Bronchial epithelial cell (primary cell): ENCODE measurements at places on chromosomes 11 and 22.

- DNase-seq = no peak
Measured at GRCh38 chr22:20567993-20568417, 60.6 kb downstream of the MED15 start.

GRCh38 chr22:40510631-40511364 lies 125.7 kb downstream of the MRTFA start:
- no peak for DNase-seq

- DNase-seq = no peak
Measured at GRCh38 chr11:61885166-61885778, 6.1 kb downstream of the FADS3 start.

GRCh38 chr22:29380032-29380781 lies 8.2 kb downstream of the AP1B1 start:
- peak; percentile 88 for DNase-seq

GRCh38 chr22:48500471-48501230 lies 1327.0 kb downstream of the BRD1 start:
- no peak for DNase-seq

DNA sequence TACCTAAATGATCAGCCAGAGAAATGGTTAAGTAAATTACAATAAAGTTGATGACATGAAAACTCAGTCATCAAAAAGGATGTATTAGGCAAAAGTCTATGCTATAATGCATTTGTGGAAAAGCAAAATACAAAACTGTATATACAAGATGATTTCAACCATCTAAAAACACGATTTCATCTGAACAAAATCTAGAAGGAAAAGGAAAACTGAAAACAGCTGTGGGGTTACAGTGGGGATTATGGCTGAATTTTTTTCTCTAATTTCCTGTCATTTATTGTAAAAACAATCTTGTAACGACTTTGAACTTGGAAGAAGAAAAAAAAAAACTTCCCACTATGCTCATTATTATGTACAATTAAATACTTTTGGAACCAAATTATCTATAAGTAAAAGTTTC lies 30.3 kb downstream of the CHEK2 start:
- no peak for DNase-seq

DNA sequence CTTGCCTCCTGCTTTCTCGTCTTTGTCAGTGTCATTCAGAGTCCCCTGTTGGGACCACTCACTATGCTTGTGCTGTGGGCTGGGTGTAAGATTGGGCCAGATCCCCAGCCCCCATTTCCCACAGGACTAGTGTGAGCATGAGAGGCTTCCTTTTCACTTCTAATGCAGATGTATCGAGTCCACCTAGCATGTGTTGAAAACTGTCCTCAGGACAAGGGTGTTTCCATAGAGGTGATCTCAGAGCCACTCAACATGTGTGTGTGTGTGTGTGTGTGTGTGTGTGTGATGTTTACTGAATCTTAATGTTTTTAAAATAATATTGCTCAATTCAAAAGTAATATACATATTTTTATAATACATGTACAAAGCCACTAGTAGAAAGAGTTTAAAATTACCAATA lies 11.4 kb upstream of the CD44 start:
- no peak for DNase-seq

DNA sequence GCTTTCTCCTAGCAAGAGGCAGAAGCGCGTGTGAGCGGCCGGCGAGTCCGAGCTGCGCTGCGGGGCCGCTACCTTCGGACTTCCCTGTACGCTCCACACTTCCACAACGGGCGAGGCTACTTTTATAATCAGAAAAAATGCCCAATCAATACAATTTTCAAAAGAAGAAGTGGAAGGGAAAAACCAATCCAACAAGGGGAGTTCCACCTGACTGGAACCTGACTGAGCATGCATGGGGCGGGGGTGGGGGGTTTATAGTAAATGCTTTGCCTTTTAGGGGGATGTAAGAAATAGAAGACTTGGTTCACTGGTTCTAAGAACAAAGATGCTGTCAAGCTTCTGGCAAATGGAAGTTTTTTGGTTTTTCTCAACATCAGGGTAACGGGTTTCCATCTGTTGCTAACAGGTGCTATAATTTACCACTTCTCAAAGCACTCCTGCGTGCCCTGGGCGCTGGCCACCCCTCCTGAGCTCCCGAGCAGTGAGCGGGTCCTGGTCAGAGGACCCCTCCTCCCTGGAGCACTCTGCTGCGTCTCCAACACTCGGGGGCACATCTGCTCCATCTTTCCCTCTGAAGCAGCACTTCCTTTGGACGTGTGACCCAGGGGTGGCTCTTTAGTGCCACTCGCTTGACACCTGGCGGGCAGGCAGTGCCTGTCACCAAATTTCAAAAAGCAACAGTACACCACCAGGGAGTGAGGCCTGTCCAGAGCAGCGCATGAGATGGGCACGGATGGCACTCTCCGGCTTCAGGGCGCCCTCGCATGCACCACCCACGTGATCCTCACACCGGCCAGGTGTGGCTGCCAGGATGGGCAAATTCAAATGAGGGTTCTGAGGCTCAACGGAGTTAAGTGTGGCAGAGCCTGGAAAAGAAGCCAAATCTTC lies 21.6 kb upstream of the BID start:
- DNase-seq = no peak

DNA sequence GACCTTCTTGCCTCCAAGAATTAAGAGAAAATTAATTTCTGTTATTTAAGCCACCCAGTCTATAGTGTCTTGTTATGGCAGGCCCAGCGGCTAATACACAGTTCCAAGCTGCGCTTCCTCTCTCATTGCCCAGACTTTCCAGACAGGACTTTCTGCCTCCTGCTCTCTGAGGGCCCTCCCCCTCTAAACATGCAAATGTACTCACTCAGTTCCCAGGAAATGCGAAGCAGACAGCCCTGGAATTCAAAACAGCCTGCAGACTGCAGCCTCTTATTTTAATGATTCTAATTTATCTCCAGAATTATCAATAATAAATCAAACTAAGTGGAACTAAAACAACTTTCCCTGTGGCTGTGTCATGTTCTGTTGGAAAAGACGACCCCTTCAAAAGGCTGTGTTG lies 115.5 kb upstream of the ISX start:
- DNase-seq = no peak

- DNase-seq = peak; percentile 75
Measured at GRCh38 chr22:23219822-23220484, 39.6 kb downstream of the BCR start.

DNA sequence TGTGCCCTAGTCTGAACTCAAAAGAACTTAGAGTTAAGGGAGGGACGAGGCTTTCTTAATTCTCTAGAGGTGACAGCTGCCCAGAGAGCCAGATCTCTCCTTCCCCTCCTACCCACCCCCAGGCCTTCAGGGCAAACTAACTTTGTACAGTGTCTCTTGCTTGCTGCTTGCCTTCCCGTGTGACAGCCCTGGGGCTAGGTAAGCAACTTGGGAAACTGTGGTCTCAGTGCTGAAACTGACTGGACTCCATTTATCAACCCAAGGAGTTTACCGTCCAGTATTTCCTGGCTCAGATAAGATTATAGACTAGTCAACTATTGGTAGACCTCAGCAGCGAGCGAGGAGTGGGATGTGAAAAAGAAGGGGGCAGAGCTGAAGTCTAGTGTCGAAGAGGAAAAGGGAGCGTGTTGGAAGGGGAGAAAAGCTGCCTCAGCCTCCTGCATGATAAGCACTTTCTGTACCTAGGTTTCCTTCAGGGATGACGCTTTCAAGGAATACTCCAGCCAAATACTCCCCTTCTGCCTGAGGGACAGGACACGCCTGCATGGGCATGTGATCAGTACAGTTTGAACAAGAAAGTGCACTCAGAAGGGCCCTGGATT lies 43.3 kb upstream of the WEE1 start:
- peak; percentile 52 for DNase-seq

GRCh38 chr22:31080164-31080847 lies 812 bp upstream of the SMTN start:
- DNase-seq = no peak

DNA sequence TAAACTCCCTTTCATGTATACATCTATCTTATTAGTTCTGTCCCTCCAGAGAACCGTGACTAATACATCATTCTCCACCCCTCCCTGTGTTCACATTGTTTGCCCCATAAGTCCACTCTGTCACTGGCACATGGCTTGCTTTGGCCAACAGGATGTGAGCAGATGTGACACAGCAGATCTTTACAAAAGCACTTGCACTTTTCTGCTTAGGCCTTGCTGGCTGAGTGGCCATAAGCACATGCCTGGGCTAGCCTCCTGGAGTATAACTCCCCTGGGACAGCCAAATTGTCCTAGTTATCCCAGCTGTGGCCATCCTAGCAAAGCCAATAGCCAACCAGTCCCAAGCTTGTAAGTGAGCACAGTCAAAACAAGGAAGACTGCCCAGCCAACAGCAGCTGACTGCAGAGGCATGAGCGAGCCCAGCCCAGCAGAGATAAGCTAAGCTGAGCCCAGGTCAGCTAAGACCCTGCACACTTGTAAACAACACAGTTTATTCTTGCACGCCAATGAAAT lies 9.7 kb upstream of the RCN1 start:
- peak; percentile 87 for DNase-seq

DNA sequence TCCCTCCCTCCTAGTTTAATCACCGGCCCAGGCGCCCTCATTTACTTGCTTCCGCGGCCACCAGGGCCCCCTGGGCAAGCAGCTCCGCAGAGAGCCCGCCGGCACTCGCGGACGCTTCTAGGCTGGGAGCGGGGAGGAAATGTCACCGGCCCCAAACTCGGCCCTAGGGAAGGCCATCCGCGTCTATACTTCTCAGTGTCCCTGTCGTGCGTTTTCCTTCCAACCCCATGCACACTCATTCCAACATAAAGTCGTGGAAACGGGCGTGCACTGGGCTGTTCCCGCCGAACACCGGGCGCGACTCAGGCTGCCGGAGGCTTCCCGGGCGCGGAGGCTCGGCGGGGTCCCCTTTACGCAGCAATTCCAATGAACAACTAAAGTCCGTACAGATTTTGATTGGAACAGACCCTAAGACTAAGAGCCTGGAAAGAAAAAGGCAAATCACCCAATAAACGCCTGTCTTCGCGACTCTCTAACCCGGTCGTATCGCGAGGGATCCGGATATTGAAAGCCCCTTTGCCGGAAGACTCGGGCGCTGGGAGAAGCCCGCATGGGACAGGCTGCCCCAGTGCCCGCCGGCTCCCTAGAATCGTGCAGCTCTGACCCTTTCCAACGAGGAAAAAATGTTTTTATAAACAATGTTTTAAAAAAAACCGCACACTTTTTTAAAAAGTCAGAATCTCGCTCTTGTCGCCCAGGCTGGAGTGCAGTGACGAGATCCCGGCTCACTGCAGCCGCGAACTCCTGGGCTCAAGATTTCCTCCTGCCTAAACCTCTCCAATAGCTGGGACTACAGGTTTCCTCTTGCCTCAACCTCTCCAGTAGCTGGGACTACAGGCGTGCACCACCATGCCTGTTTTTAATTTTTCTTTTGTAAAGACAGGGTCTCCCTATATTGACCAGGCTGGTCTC lies 1.3 kb upstream of the BARX2 start:
- DNase-seq = no peak

- DNase-seq = peak; percentile 99
Measured at GRCh38 chr11:107562647-107563208, 2.8 kb downstream of the ALKBH8 start.

DNA sequence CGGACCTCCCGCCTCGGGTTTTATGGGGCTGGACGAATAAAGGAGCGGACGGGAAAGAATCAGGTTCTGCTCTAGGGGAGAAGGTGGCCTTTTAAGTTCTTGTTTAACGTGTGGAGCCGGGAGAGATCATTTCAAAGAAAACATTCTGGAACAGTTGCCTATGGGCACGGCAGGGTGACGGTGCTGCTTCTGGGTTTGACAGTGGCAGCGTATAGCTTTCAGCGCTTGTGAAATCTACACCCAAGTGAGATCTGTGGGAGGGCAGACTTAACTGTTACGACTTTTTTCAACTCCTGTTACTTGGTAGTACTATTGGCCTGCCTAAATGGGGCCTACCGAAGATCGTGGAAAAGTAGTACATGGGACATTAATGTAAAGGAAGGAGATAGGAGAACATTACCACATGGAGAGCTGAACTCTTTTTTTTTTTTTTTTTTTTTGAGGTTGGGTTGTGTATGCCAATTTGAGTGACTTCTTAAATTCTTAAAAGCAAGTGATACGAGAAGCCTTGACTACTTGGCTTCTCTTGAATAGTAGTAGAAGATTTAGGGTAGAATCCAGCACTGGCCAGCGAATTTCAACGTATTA lies 743 bp downstream of the USP47 start:
- DNase-seq = peak; percentile 81

GRCh38 chr11:67640021-67640757 lies 626 bp upstream of the TBX10 start:
- peak; percentile 23 for DNase-seq

- DNase-seq = no peak
Measured at GRCh38 chr11:65826984-65827735, 6.6 kb upstream of the SNX32 start.

- DNase-seq = peak; percentile 94
Measured at GRCh38 chr11:118076754-118077281, at the start of gene TMPRSS4. TMPRSS4 (plus strand) TSS chr11:118077078; CDS start chr11:118077303, 225 bp downstream.

- no peak for DNase-seq
Measured at GRCh38 chr11:118609380-118610224, 2.2 kb downstream of the PHLDB1 start.

DNA sequence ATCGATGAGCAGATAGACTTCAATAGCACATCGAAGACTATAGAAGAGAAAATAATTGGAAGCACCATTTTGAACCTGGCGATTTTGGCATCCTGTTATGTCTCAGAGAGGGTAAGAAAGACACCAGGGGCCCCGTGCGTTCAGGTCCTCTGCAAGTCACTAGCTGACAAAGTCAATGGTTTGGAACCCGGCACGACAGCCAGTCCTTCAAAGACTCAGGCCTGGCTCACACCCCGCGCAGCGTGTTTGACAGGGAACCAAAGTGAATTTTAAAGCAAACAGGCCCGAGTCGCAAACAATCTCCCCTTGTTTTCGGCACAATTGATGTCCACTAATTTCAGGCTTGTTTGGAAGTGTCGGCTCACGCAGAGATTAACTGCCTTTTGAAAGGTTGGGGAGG lies 716.6 kb downstream of the BRD1 start:
- no peak for DNase-seq

DNA sequence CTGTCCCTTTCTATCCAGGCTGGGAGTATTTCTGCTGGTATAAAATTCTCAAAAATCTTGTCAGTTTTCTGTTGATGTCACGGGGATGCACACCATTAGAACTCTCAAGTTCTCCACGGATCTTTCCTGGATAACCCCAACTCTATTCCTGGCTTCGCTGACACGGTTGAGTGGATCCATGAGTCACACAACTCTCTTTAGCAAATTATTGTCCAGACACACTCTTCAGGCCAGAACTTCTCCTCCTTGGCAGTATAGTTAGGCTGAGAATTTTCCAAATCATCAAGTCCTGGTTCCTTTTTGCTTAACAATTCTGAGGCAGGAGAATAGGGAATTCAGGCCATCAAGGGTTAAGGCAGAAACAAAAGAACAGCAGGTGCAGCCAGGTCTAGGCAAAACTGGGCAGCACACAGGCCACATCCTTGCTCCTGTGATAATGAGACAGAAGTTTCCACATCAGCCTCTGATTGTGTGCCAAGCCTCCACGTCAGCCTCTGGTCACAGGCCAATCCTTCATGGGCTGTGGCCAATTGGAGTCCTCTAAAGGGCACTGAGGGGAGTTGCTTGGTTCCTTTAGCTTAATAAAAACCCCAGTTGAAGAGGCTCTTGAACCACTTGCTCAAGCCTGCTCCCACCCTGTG lies 5.7 kb upstream of the ACAT1 start:
- DNase-seq = peak; percentile 86

GRCh38 chr11:107116358-107116757 lies 98.1 kb upstream of the GUCY1A2 start:
- peak; percentile 4 for DNase-seq

- DNase-seq = no peak
Measured at GRCh38 chr11:19827399-19828135, 114.9 kb downstream of the NAV2 start.
